ENCODE measurements at places on chromosomes 7 and 10.
A peak's percentile ranks its signal among the peaks of the same experiment; 100 is the strongest.

GRCh38 chr7:27364344-27364758 lies 121.7 kb downstream of the EVX1 start:
- H3K36me3 ChIP-seq = no peaks in the 10 kb centered on the region
- no peaks in the 10 kb centered on the region for H3K27me3 ChIP-seq
- DNase-seq = peak; percentile 19
- H3K27ac ChIP-seq = peak overlapping the region; percentile 75
- no peak overlapping the region for H3K4me3 ChIP-seq

DNA sequence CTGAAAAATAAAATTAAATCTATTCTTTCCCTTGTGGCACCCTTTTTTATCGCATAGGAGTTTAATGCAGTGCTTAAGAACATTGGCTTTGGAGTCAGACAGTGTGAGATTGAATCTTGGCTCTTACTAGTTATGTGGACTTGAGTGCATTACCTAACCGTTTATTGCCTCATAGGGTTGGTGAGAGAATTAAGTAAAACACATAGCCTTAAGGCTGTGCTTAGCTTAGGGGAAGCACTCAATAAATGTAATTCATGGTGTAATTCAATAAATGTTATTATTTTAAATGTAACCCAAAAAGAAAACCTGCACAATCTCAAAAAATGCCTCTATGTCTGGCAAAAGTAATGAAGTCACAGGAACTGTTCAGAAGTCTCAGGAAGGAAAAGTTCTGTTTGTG lies 2.7 kb downstream of the STK17A start:
- H3K4me3 ChIP-seq = no peak overlapping the region
- no peak for DNase-seq
- no peaks in the 10 kb centered on the region for H3K27me3 ChIP-seq
- no peaks in the 10 kb centered on the region for H3K36me3 ChIP-seq
- no peak overlapping the region for H3K27ac ChIP-seq

- DNase-seq = no peak
- H3K27me3 ChIP-seq = no peaks in the 10 kb centered on the region
- H3K4me1 ChIP-seq = no peaks in the 10 kb centered on the region
Observed at GRCh38 chr10:121891103-121891502, 36.7 kb downstream of the ATE1 start.

- H3K27ac ChIP-seq = no peak overlapping the region
- H3K27me3 ChIP-seq = no peaks in the 10 kb centered on the region
- no peak overlapping the region for H3K4me3 ChIP-seq
- H3K4me1 ChIP-seq = no peaks in the 10 kb centered on the region
Observed at GRCh38 chr10:117486606-117487005, 55.9 kb upstream of the EMX2 start.

DNA sequence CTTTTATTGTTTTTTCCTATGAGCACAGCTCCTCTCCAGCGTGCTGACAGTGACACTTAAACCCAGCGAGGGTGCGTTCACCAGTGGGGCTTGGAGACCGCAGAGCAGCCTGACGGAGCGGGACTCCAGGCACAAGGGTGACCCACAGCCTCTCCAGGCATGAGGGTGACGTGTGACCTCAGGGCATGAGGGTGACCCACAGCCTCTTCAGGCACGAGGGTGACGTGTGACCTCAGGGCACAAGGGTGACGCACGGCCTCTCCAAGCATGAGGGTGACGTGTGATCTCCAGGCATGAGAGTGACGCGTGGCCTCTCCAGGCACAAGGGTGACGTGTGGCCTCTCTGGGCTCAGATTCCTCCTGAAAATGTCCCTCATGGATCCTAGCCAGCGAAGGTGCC lies 164.3 kb upstream of the TCERG1L start:
- no peak for DNase-seq
- H3K4me3 ChIP-seq = no peak overlapping the region
- no peak overlapping the region for H3K27ac ChIP-seq
- no peaks in the 10 kb centered on the region for H3K27me3 ChIP-seq
- no peaks in the 10 kb centered on the region for H3K36me3 ChIP-seq
- no peaks in the 10 kb centered on the region for H3K4me1 ChIP-seq

GRCh38 chr10:112783351-112784021 lies 166.6 kb upstream of the TCF7L2 start:
- DNase-seq = peak; percentile 78
- H3K27ac ChIP-seq = no peak overlapping the region
- H3K4me3 ChIP-seq = no peak overlapping the region
- no peaks in the 10 kb centered on the region for H3K4me1 ChIP-seq
- H3K27me3 ChIP-seq = no peaks in the 10 kb centered on the region
- no peaks in the 10 kb centered on the region for H3K36me3 ChIP-seq

GRCh38 chr10:97072851-97073665 lies 112.7 kb downstream of the SLIT1 start:
- no peak overlapping the region for H3K27ac ChIP-seq
- no peak overlapping the region for H3K4me3 ChIP-seq
- H3K36me3 ChIP-seq = no peaks in the 10 kb centered on the region
- no peaks in the 10 kb centered on the region for H3K27me3 ChIP-seq
- no peaks in the 10 kb centered on the region for H3K4me1 ChIP-seq

DNA sequence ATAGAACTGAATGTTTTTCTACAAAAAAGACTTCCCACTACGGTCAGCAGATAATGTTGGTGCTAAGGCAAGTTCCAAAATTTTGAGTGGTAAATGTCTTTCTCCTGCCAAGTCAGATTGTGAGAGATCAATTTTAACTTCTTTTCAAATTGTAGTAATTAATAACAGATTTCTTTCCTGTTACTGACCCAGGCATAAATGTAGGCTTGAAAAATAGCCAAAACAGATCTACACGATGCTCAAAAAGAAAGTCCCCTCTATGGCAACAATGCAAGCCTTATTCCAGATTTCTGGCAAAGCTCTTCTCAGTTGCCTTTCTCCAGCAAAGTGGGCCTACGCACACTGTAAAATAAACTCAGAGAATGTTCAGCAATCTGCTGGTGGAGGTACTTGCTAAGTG lies 641.0 kb upstream of the NRP1 start:
- H3K36me3 ChIP-seq = no peaks in the 10 kb centered on the region
- no peak for DNase-seq
- H3K27me3 ChIP-seq = no peaks in the 10 kb centered on the region
- no peak overlapping the region for H3K4me3 ChIP-seq

DNA sequence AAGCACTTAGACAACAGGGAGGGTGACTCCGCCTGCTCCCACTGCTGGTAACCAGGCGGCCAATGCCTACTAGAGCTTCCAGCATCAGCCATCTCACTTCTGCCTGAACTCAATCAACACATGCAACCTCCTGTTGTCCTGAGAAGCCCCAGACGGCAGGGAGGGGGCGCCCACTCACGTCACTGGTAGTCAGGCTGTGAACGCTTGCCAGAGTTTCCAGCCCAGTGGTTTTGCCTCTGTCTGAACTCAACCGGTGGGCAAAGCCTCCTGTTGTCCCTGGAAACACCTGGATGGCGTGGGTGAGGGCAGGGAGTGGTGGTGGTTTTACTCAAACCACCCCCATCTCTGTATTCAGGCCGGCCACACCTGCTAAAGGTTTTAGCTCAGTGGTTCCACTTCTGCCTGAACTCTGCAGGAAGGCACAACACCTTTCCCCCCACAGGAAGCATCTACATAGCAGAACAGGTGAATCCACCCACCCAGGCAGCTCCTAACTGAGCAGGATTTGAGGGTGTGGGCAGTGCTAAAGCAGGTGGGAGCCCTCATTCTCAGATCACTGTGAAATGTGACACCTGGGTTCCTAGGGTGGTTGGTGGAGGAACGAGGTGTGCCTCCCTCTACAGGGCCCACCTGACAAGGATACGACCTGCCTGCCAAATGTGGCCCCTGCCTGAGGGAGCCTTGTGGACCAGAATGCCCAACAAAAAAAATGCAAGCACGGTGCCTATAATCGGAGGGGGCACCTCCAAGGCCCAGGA lies 563.0 kb upstream of the SEMA3D start:
- no peaks in the 10 kb centered on the region for H3K36me3 ChIP-seq
- no peaks in the 10 kb centered on the region for H3K4me1 ChIP-seq

DNA sequence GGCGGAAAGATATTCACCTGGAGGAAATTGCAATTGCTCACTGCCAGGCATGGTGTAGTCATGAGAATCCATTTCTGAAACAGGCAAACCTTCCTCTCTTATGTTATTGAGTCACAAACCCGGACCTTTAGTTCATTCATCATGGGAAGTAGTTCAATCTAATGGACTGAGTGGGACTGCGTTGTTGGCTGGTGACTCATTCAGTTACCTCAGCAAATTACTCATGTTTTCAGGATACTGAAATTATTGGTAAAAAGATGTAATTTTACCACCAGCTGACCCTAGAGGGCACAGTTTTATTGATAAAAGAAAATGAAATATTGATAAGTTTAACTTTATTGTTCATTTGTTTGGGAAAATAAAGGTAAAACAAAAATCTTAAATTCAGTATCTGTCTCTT lies 1194.4 kb upstream of the SORCS1 start:
- H3K4me3 ChIP-seq = no peak overlapping the region
- DNase-seq = no peak
- H3K27ac ChIP-seq = no peak overlapping the region
- no peaks in the 10 kb centered on the region for H3K36me3 ChIP-seq
- no peaks in the 10 kb centered on the region for H3K4me1 ChIP-seq

DNA sequence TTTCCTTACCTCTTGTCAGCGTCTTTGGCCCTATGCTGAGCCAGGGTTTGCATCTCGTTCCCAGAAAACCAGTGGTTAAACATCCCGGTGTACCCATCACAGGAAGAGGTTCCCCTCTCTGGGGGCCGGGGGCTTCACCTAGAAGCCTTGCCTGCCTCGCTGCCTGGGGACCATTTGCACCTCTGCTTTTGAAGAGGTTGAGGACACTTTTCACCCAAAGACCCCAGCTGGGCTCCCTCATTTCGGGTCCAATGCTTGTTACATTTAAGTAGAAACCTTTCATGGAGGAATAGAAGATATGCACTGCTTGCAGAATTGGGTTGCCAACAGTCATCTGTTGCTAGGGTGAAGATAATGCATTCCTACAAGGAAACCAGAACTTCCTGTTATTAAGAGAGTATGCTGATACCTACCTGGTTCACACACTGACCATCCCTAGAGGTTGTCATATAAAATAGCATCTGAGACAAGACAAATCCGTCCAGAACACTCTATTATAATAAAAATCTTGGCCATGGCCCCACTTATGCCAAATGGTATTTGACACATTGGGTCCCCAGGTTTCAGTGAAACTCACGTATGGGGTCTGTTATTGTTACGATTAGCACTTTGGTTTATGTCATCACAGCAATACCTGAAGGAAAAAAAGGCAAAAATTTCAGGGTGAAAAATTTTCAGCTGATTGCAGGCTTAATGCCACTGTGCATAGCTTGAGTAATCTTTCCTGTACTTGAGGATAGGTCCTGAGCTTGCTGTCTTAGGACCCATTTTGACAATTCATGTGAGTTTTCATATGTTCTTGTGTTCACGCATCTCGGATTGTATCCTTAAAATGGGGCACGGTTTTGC lies 917 bp downstream of the ZNF365 start:
- no peak overlapping the region for H3K27ac ChIP-seq
- H3K27me3 ChIP-seq = no peaks in the 10 kb centered on the region
- DNase-seq = no peak

All from thyroid gland (tissue), 4 donors.